ENCODE measurements at places on chromosomes 13 and 19. TPM values are rescaled to one million over a fixed set of nuclear protein-coding genes. Genes with fewer than 3 reads are reported as not detected.

DNA sequence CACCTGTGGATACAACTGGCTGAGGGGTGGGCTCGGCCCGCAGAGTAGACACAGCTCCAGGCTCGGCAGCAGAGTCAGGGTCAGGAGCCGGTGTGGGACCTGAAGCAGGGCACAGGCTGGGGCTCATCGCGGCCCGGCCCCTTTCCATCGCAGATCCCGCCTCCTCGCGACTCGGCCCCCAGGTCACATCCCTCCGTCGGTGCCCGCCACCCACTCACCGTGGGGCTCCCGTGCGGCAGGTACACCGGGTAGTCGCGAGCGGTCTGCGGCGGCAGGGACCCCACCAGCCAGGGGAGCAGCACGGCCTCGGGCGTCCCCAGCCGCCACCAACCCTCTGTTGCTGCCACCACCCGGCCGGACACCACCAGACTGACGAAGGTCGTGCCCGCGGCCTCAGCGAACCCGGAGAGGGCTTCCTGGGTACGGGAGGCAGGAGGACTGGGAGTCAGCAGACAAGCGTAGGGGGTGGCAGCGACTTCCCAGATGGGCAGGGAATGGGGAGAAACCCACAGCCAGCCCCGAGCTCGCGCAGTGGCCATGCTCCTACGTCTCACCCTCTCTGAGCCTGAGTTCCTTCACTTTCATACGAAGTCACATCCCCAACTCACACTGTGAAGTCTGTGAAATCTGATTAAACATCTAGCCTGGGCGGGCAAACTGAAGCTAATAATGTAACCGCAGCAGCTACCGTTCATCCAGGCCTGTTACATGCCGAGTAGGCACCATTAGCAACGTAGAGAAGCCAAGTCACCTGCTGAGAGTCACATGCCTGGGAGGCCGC is 3.7 kb downstream of the FUZ start:
- DNase-seq = peak; percentile 75

GRCh38 chr19:38284422-38284821 is 19.6 kb upstream of the C19orf33 start:
- DNase-seq = no peak

GRCh38 chr19:34345947-34346351 is 19.0 kb upstream of the GPI start:
- peak; percentile 69 for DNase-seq

- DNase-seq = no peak
These were observed 404 bp upstream of the IL27RA start for GRCh38 chr19:14030997-14031718.

DNA sequence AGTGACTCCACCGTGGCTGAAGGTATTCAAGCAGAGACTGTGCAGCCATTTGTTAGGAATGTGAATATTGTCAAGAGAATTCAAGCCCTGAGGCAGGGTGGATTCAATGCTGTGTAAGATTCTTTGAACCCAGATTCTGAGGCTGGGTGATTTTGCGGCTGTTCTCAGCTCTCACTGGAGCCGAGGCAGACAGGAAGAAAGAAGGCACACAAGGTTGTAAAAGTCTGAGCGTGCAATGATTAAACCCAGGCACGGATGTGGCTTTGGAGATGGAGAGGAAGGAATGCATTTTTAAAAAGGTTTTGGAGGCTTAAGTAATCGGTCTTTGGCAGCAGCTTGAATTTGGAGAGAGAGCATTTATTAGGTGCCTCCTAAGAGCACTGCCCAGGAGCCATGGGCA is 187.9 kb downstream of the KATNAL1 start:
- DNase-seq = no peak

GRCh38 chr19:28511655-28512054 is 701.3 kb downstream of the UQCRFS1 start:
- DNase-seq = no peak

DNA sequence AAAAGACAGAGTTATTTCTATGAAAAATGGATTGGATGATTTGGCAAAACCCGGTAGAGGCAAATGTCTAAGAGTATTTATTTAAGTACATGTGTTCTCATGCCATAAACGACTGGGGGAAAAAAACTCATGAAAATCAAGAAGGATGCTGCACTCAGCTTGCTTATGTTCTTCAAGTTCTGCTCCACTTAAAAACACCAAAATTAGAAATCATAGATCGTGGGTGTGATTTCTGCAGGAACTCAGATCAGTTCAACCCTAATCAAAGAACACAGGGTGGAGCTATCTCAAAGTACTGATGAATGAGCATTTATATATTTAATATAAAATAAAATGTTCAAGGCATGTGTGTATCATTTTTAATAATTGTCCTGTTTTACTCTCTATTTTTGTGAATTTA is 103.8 kb downstream of the FGF14 start:
- DNase-seq = no peak

- DNase-seq = no peak
These were observed 321 bp upstream of the ZNF222 start for GRCh38 chr19:44024900-44025216.

GRCh38 chr13:98039964-98040363 is 86.5 kb downstream of the IPO5 start:
- DNase-seq = no peak

DNA sequence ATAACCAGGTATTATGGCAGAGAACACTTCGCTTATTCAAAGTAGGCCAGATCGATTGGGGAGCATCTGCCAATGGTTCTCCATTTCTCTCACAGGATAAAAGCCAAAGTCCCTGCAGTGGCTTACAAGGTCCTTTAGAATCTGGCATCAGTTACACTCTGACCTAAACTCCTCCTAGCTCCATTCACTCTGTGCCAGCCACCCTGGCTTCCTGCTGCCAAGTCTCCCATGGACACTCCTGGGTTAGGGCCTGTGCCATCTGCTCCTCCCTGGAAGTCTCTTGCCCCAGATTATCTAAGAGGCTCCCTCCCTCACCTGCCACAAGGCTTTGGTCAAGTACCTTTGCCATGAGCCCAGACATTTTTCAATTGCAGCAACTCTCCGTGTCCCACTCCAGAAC is 649.2 kb downstream of the DACH1 start:
- DNase-seq = no peak

GRCh38 chr13:63853816-63854215 is 2438.2 kb upstream of the PCDH20 start:
- DNase-seq = no peak

The STOML3 gene
- not detected for total RNA-seq

The LENG9 gene
- 1.1 TPM for total RNA-seq

The MEF2B gene
- total RNA-seq = 0.83 TPM

The EDNRB gene
- total RNA-seq = 26.0 TPM

The LILRB5 gene
- 7.7 TPM for total RNA-seq

The FUT2 gene
- total RNA-seq = not detected

The A1BG gene
- total RNA-seq = 4.1 TPM
